ENCODE measurements at places on chromosomes 5 and 9. TPM values are rescaled to one million over a fixed set of nuclear protein-coding genes. Genes with fewer than 3 reads are reported as not detected.

The GPX8 gene
- 136 TPM for total RNA-seq

The TAF11L11 gene
- total RNA-seq: not detected

The AHRR gene
- 17.8 TPM for total RNA-seq

The IFNA4 gene
- not detected for total RNA-seq

The SLC6A3 gene
- not detected for total RNA-seq

DNA sequence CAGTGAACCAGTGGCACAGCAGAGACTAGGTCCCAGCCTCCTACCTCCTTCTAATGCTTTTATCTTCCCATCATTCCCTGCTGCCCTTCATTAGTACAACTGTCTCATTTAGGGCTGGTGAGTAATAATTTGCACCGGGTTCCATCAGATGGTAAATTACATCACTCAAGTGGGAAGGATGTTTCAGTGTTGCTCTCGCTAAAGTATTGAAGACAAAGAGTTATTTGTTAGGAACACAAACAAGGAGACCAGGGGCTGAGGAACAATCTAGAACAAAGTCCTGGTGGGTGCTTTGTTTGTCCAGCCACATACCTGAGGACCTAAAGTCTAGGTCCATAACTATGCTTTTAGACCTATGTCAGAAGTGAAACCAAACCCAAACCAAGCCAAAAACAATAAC, 52.4 kb downstream of the SEC61B start:
- no peak for DNase-seq

DNA sequence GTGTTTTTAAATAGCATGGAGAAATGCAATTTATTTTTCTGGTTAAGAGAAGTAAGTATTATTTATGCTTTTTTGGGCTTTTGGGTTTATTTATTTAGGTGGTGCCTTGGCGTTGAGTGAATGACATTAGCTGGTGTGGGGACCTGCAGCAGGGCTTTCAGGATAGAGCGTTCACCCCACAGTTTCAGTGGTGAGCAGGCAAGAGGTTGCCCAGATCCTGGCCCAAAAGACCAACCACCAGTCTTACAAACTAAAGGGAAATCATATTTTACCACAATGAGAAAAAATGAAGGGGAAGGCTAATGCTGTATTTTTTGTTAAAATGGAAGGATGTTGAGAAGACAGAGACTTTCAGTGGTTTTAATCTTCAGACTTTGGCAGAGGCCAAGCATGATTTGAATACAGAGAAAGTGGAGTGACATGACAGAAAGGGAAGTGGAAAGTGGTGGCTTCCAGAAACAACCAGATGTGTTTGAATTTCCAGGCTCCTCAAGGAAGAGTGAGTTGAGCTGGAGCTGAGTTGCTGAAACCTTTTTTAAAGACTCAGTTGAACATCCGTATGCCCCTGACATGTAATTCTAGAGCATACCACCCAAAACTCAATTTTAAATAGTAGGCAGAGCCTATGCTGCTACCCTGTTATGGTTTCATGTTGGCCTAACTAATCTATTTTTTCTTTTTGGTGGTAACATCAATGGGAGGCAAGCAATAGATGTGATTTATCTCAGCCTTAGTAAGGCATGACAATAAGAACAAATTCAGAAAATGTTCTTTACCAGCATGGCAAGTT, 94.8 kb downstream of the AOPEP start:
- no peak for DNase-seq

DNA sequence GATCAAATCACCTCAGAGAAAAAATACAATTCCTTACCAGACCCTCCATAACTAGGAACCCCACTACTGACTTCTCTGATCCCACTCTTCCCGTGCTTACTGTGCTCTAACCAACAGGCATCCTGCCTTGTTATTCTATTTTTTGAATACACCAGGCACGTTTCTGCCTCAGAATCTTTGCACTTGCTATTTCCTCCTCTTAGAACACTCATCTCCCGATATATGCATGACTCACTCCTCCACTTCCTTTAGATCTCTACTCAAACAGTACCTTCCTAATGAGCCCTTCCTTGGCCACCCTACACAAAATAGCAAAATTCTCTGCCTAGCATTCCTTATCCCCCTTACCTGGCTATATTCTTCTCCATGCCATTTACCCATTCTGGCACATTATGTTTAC, 43.9 kb downstream of the MAPKAP1 start:
- DNase-seq: no peak

DNA sequence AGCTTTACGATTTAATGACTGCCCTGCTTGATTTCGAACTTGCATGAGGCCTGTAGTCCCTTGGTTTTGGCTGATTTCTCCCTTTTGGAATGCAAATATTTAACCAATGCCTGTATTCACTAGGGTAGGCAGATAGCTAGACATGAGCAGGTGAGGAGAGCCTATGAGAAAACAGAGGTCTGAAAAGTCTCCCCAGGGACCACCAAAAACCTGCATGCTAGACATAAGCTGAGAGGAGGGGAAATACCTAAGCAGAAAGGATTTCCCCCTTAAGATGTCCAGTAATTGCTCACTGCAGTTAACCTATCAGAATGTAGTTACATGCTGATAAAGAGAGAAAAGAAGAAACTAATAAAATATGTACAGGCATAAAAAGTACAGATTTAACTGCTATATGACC, 667.4 kb upstream of the SEMA6A start:
- DNase-seq: no peak

GRCh38 chr5:88761939-88762338, 121.0 kb downstream of the MEF2C start:
- DNase-seq: no peak

- no peak for DNase-seq
These were observed 1.7 kb upstream of the NTMT1 start for GRCh38 chr9:129624168-129624759.

- no peak for DNase-seq
These were observed 82.7 kb upstream of the CTSL start for GRCh38 chr9:87643107-87643650.

Measured in SJSA1 (cell line).